ENCODE measurements at places on chromosomes 12 and 14. TPM values are rescaled to one million over a fixed set of nuclear protein-coding genes. Genes with fewer than 3 reads are reported as not detected.

Gene RIMBP2
- total RNA-seq = not detected

Gene ESPL1
- 4.8 TPM for total RNA-seq

Gene MYH7
- not detected for total RNA-seq

Gene APOF
- total RNA-seq = not detected

Gene ARHGAP9
- 0.24 TPM for total RNA-seq

Gene GPD1
- 2.6 TPM for total RNA-seq

Gene RAD51B
- 9.7 TPM for total RNA-seq

Gene DAO
- not detected for total RNA-seq

Gene NYNRIN
- 8.5 TPM for total RNA-seq

Gene OTX2
- not detected for total RNA-seq

Gene UNC79
- under 0.01 TPM for total RNA-seq

Gene EVL
- 37.3 TPM for total RNA-seq

Gene MYL6B
- total RNA-seq = 104 TPM

Gene BDKRB1
- total RNA-seq = not detected

Gene ANAPC7
- 41.5 TPM for total RNA-seq

Data from glomerular endothelial cell (primary cell).